ENCODE measurements at places on chromosomes 3 and 15. TPM values are rescaled to one million over a fixed set of nuclear protein-coding genes. Genes with fewer than 3 reads are reported as not detected.

GABRB3 gene
- total RNA-seq = 6.7 TPM

C2CD4B gene
- 7.1 TPM for total RNA-seq

CAPN7 gene
- 54.1 TPM for total RNA-seq

TGM5 gene
- not detected for total RNA-seq

GTF2A2 gene
- total RNA-seq = 87.7 TPM

PARP9 gene
- total RNA-seq = 28.4 TPM

LRRIQ4 gene
- total RNA-seq = 0.30 TPM

ZCWPW2 gene
- 2.1 TPM for total RNA-seq

NMB gene
- total RNA-seq = 7.0 TPM

ZNF774 gene
- 2.4 TPM for total RNA-seq

CD200R1 gene
- 0.51 TPM for total RNA-seq

PPARG gene
- total RNA-seq = 39.2 TPM

SCG5 gene
- 17.2 TPM for total RNA-seq
